Foreskin keratinocyte (primary cell): ENCODE measurements at places on chromosomes 7 and 10. TPM values are rescaled to one million over a fixed set of nuclear protein-coding genes. Genes with fewer than 3 reads are reported as not detected.

DNA sequence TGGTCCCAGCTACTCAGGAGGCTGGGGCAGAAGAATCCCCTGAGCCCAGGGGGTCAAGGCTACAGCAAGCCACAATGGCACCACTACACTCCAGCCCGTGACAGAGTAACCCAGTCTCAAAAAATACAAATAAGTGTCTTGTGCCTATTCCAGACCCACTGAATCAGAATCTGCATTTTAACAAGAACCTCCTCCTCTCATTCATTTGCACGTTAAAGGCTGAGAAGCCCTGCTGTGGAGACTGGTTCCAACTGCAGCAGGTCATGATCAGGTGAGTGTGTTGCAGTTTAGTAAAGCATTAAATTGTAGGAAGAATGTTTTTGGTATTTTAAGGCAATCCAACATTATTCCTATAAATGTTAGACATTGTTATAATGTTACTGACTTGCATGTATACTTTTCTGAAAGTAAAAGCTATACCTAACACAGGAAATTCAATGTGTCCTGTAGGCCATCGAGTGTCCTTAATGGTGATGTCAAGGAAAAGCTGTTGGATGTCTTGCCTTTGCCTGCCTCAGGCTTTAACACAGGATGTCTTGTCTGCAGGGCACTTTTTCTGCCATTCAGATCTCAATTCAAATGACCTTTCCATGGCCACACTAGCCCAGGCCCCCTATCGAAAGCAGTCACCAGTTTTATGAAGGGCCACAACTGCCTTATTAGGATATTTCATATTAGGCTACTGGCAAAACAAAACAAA is 30.4 kb downstream of the MKRN1 start:
- DNase-seq = no peak

- no peak for DNase-seq
Measured at GRCh38 chr10:51224671-51225161, 150.4 kb downstream of the PRKG1 start.

- DNase-seq = no peak
Measured at GRCh38 chr7:135911099-135911498, 66.1 kb downstream of the MTPN start.

DNA sequence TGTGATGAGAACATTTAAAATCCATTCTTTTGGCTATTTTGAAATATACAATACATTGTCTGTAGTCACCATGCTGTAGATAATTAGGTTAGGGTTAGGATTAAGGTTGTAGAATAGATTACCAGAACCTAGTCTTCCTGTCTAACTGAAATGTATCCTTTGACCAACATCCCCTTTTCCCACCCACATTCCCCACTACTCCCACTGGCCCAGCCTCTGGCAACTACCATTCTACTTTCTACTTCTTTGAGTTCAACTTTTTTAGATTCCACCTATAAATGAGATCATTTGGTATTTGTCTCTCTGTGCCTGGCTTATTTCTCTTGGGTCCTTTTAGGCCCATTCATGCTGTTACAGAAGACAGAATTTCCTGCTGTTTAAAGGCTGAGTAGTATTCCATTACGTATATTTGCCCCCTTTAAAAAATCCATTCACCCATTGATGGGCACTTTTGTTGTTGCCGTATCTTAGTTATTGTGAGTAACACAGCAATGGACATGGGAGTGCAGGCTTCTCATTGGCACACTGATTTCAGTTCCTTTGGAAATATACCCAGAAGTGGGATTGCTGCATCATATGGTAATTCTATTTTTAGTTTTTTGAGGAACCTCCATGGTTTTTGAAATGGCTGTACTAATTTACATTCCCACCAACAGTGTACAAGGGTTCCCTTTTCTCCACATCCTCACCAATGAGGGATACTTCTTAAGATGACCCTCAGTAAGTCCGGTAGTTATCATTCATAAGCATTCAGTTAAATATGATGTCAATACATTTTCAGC is 104.0 kb downstream of the RALA start:
- no peak for DNase-seq

DNA sequence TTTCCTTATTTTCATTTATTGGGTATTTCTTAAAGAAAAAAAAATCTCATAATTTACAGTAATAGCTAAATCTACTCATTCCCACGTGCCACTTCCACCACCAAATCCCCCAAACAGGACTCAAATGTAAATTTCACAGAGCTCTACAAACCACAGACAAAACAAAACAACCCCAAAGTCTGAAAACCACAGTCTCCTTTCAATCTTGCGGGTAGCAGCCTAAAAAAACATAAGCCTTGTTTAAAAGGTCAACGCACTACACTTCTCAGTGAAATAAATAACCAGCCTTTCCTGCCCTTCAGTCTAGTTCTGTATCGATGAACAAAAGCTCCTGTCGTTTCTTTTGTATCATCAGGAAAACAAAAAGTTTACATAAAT is 121.8 kb upstream of the AFAP1L2 start:
- DNase-seq = no peak

DNA sequence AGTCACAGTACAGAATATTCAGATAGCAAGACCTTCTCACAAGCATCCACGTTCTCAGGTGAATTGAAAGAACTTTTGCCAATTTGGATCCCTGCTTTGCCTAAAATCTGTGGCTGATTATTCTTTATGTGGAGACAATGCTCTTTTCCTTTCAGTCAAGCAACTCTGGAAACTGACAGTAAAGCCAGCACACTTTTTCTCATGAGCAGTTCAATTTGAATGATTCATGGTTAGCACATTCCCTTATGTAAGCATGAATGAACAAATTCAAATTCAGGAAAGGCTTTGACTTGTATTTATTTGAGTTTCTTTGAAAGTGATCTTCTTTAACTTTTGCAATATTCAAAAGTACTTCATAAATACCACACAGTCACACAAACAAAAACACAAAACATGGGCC is 57.6 kb downstream of the MEOX2 start:
- DNase-seq = peak; percentile 47

DNA sequence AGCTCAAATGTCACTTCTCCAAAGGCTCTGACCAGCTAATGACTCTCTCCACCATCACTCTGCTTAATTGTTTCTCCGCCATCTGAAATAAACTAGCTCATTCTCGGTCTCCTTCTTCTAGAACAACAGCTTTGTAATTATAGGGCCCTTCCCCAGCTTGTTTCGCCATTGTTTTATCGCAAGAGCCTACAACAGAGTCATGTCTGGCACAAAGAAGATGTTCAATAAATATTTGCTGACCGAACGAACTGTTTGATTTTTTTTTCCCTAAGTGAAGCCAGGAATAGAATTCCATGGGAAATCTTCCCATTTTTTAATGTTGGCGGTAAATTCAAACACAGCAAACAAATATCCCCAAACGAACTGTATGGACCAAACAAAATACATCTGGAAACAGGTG is 63.8 kb upstream of the NMT2 start:
- DNase-seq = no peak

GRCh38 chr7:29300649-29301048 is 106.1 kb downstream of the CHN2 start:
- no peak for DNase-seq

- peak; percentile 20 for DNase-seq
Measured at GRCh38 chr10:3424111-3424851, 251.7 kb upstream of the PITRM1 start.

DNA sequence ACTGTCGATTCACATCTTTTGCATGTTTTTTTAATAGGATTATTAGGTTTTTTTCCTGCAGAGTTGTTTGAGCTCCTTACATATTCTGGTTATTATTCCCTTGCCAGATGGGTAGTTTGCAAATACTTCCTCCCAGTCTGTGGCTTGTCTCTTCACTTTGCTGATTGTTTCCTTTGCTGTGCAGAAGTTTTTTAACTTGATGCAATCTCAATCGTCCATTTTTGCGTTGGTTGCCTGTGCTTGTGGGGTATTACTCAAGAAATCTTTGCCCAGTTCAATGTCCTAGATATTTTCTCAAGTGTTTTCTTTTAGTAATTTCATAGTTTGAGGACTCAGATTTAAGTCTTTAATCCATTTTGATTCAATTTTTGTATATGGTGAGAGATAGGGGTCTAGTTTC is 95.4 kb downstream of the TBXAS1 start:
- DNase-seq = no peak

Gene ADCYAP1R1
- total RNA-seq = not detected in 2 replicates

Gene SCD
- 1,312 and 1,467 TPM in 2 replicates for total RNA-seq

Gene CH25H
- total RNA-seq = not detected in 2 replicates

Gene AKR1B1
- 82.0 and 89.5 TPM in 2 replicates for total RNA-seq

Gene TSPAN33
- total RNA-seq = 1.4 and 4.5 TPM in 2 replicates

Gene SRRM3
- 0.92 and 1.2 TPM in 2 replicates for total RNA-seq

Gene FOXP2
- total RNA-seq = 0.81 and 1.0 TPM in 2 replicates
